Stimulated activated CD8-positive, alpha-beta memory T cell treated with anti-CD3 and anti-CD28 coated beads, Interleukin-15, amount 100 ng/mL, for 4 hours (primary cell): ENCODE measurements at places on chromosomes 11 and 22.

DNA sequence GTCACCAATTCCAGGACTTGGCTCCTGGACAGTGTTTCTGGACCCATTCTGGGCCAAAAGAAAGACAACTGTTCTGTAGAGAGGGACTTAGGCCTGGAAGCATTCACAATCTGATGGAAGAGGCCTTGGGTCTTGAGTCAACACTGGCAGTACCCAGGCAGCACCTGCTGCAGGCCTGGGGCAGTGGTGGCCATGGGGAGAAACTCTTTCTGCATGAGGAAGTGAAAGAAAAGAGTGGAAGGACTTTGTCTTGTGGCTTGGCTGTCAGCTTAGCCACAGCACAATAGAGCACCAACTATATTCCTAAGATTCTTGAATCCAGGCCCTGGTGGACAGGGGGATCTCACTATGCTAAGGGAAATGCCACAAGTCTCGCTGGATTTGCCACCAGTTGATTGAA is 70.6 kb downstream of the CTSC start:
- no peak for DNase-seq

DNA sequence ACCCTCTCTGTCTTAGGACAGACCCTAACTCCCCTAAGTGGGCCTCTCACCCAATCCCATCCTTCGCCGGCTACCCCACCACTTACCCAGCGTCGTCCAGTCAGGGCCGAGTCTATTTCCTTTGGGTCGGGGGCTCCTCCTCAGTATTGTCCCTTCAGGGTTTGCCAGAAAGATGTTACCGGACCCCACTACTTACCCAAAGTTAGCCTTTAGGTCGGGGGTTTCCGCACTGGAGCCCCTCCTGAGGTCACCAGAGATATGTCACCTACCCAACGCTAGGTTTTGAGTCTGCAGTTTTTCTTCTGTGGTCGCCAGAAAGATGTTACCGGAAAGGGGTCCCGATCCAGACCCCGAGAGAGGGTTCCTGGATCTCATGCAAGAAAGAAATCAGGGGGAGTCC is 17.9 kb upstream of the B4GALNT4 start:
- no peak for DNase-seq

GRCh38 chr22:49622241-49623105 is 205.2 kb downstream of the BRD1 start:
- DNase-seq, result no peak

DNA sequence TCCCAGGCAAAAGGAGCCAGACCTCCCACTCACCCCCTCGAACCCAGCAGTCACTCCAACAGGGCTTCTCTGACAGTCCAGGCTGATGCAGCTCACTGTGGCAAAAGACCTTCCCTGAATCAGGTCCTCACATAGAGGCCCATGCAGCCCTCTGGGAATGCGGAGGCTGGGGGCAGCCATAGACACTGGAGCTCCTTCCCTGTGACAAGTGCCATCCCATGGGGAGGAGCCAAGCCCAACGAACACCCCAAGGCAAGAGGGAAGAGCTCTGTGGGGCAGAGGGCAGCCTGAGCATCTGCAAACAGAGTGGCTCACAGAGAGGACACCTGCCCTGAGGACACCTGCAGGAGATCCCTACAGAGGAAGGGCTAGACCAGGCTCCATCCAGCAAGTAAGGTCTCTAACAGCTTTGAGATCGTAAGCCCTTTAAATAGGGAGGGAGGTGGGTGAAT is at the start of gene LINC01488:
LINC01488 (plus strand) TSS at position 271 of the 452 bp plus-strand sequence.
- DNase-seq, result no peak

- DNase-seq, result no peak
Observed at GRCh38 chr11:101741061-101741460, 157.3 kb upstream of the TRPC6 start.

GRCh38 chr11:34407121-34407813 is 31.5 kb upstream of the CAT start:
- DNase-seq, result no peak

GRCh38 chr11:83855237-83855636 is 569.1 kb upstream of the CCDC90B start:
- no peak for DNase-seq

DNA sequence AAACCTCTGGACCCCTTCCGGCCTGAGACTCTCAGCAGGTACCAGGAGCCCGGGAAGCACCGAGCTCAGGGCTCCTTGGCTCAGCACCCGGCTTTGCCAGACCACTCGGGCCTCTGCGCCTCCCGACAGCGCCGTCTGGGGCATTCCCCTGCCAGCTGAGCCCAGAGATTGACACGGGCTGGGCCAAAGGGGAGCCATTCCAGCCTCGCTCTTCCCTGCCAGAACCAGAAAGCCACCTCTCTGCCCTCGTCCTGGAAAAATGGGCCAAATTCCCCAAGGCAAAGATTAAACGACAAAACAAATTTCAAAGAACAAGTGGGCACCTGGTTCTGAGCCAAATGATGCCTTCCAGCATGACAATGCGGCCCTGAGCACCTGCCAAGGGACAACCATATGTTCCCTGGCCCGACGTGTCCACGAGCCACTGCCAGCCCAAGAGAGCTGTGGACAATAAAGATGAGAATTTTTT is 59.3 kb downstream of the CELSR1 start:
- no peak for DNase-seq

DNA sequence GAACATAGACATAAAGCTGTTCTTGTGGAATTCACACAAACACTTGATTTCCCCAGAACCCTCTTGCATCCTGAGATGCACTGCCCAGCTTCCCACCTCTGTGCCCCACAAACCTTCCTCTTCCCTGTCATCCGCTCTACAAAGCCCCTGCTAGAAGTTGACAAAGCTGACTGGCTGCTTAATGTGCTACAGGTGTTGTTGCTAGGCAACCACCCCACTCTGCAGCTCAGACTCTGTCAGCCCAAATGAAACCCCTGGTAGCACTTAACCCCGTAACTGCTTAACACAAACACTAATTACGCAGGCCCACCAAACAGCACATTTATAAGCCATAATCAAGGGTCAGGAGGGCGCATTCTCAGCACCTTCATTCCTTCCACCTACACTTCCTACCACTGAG is 172.0 kb upstream of the CADM1 start:
- no peak for DNase-seq

DNA sequence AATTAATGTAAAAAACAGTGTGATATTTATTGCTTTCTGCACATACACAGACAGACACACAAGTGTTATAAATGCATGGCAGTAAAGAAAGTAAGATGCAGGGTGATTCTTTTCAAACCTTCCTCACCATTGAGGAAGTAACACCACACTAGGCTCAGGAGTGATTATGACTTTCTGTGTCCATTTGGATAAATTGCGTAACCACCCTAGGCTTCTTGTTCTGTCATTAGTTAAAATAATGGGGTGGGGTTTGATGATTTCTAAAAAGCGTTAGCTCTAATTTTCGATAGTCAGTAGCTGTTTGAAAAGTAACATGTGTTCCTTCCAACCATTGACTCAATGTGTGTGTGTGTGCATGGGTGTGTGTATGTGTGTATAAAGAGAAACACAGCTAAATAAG is 1080.2 kb downstream of the NTM start:
- no peak for DNase-seq

GRCh38 chr11:105401269-105401809 is 208.5 kb upstream of the GRIA4 start:
- DNase-seq, result no peak

DNA sequence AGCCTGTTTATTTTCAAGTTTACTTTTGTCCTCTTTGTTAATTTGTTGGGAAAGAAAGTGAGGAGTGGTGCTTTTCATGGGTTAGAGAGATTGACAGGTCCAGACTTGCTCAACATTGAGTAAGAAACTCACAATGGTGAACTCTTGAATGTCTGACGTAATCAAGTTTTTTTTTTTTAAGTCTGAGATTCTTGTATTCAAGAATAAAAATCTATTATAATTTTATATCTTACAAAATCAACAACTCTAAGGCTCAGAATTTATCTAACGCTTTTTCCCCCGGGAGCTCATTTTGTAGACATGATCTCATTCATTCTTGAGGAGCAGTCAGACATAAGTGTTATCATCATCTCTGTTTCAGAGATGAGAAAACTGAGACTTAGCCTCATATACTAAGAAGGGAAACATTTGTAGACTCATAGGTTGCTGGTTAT is 39.1 kb upstream of the SPTBN2 start:
- no peak for DNase-seq

GRCh38 chr11:11782532-11783110 is 59.2 kb upstream of the USP47 start:
- no peak for DNase-seq

GRCh38 chr11:114553642-114554041 is 6.0 kb downstream of the NXPE1 start:
- no peak for DNase-seq

GRCh38 chr11:71329786-71330185 is 77.4 kb upstream of the SHANK2 start:
- DNase-seq, result no peak

DNA sequence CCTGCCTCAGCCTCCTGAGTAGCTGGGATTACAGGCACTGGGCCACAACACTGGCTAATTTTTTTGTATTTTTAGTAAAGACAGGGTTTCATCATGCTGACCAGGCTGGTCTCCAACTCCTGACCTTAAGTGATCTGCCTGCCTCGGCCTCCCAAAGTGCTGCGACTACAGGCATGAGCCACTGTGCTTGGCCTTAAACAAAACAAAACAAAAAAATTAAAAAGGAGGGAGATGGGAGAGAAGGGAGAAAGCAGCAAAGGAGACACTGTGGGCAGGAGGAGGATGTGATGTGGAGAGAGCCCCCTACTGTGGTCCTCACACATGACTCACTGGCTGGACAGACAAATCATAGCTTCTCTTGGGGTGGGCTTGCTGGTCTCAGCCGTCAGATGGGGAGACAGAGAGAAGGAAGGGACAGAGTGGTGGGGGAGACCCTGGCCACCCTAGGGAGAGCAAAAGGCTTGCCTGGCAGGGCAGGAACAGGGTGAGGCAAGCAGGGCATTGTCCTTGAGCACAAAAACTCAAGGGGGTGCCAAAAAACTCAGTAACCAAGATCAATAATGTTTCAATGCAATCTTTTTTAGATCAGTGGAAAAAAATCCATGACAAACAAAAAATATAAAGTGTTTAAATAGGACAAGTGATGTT is 31.6 kb downstream of the TPST2 start:
- DNase-seq, result no peak

DNA sequence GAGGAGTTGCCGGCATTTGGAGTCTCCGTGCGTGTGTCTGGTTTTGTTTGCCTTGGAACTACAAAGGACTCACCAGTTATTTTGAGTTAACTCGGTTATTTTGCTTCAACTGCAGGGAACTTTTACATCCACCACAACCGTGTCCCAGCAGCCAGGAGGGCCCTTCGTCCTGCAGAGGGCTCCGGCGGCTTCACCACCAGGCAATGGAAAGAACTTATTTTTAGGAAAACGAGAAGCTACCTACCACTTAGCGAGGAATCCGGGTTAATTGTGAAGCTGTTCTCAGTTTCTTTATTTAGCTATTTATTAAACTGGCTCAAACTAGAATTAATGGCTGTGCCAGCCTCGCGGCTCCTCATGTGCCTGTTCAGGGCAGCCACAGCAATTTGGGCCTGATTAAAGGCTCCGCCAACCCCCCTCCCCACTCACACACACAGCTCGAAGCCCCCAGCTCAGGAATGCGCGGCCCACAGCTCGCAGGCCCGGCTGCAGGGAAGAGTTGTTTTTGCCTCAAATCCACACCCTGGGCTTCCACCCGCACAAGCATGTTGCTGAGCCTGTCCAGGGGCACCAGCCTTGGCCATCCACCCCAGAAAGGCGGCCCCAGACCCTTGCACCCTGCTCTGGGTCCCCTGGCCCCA is 55.9 kb upstream of the FGF3 start:
- no peak for DNase-seq
